Muscle of leg (tissue), 16 donors: ENCODE measurements at places on chromosomes 2 and 18. TPM values are rescaled to one million over a fixed set of nuclear protein-coding genes. Genes with fewer than 3 reads are reported as not detected.

DNA sequence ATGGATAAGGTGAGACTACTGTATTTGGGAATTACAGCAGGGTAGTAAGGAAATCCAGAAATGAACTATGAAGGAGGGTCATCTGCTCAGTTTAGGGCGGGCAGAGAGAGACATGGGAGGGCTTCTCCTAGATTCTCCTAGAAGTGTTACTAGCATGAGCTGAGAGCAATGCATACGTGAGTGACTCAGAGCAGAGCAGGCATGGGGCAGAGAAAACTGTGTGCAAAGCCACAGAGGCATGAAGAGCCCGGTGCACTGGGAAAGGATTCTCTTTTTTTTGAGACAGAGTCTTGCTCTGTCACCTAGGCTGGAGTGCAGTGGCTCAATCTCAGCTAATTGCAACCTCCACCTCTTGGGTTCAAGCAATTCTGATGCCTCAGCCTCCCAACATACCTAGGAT is 116.2 kb downstream of the SOCS6 start:
- H3K27ac ChIP-seq, result no peak overlapping the region
- H3K36me3 ChIP-seq, result no peaks in the 10 kb centered on the region
- DNase-seq, result no peak
- H3K4me3 ChIP-seq, result no peak overlapping the region

- H3K4me1 ChIP-seq, result peaks cover 6% of the 10 kb centered on the region
- H3K36me3 ChIP-seq, result peaks cover 1% of the 10 kb centered on the region
- no peak overlapping the region for H3K4me3 ChIP-seq
- DNase-seq, result no peak
These were observed 62.6 kb upstream of the STK17B start for GRCh38 chr2:196233805-196234475.

DNA sequence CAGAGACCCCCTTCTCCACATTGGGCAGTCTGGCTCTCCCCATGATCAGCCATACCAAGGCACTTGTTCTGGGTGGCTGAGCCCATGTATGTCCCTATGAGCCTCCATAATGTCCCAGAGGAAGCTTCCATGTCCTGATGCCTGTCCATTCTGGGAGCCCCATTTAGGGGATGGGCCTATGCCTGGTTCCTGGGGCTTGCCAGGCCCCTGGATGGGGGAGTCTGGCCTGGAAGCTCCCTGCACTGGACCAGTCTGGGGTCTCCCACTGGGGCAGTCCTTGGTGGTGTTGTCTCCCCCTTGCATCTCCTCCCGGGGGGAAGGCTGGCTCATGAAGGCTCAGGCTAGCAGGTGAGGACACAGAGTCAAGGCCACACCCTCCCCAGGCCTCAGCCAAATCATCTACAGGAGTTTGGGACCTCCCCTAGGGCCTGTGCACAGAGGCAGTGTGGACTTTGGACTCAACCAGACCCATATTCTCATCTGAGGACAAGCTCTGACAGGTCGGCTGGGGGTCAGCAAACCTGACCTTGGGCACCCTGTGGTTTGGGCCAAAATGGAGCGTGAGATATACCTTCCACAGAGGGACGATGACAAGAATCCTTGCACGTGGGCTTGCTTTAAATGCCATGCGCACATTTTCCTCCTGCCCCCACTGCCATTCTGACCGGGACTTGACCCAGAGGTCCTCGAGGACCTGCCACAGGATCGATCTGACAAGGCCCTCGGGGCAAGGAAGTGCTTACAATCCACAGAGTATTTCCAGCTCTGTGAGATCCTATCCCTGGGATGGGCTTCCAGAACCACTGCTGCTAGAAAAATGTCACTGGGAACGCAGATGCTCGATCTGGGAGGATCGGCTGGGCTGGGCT is 38.8 kb downstream of the INHBB start:
- H3K4me3 ChIP-seq, result no peak overlapping the region
- no peak overlapping the region for H3K27ac ChIP-seq
- no peak for DNase-seq
- no peaks in the 10 kb centered on the region for H3K36me3 ChIP-seq

- no peaks in the 10 kb centered on the region for H3K4me1 ChIP-seq
- H3K36me3 ChIP-seq, result no peaks in the 10 kb centered on the region
- no peak overlapping the region for H3K27ac ChIP-seq
- no peak overlapping the region for H3K4me3 ChIP-seq
- no peak for DNase-seq
These were observed 7.5 kb upstream of the YPEL5 start for GRCh38 chr2:30139131-30139870.

DNA sequence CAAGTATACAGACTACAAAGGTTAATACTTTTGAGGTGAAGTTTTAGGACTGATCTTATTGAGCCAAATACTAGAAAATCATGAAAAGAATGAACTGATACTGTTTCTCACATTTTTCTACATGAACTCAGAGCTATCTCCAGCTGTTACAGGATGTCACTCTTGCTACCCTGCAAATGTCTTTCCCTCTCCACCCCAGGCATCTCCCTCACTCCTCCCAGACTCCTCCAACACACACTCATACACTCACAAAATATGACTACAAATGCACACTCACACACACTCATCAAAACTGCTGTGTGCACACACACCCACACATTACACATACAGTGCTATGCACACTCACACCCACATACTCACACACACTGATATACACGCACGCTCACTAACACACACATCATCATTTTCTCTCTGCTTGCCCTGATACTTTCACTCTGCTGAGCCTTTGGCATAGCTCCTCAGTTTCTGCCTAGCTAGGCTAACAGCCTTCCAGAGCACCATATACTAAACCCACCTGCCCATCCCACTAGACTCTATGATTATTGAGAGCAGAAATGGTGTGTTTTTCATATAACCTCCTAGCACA is 273.3 kb downstream of the CD226 start:
- no peaks in the 10 kb centered on the region for H3K4me1 ChIP-seq
- H3K4me3 ChIP-seq, result no peak overlapping the region
- H3K27me3 ChIP-seq, result no peaks in the 10 kb centered on the region

DNA sequence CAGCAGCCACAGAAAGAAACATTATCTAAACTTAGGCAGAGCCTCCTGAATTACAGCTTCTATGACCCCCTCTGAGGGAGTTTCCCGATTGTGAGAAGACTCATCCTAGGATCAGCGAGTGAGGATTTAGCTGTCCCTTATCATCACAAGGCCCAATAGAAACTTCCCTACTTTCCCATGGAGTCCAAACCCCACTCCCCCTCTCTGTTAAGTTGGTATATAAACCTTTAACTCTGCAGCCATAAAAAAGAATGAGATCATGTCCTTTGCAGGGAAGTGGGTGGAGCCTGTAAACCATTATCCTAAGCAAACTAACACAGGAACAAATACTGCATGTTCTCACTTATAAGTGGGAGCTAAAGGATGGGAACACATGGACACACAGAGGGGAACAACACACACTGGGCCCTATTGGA is 78.8 kb downstream of the MYL12B start:
- no peaks in the 10 kb centered on the region for H3K27me3 ChIP-seq
- no peaks in the 10 kb centered on the region for H3K36me3 ChIP-seq

DNA sequence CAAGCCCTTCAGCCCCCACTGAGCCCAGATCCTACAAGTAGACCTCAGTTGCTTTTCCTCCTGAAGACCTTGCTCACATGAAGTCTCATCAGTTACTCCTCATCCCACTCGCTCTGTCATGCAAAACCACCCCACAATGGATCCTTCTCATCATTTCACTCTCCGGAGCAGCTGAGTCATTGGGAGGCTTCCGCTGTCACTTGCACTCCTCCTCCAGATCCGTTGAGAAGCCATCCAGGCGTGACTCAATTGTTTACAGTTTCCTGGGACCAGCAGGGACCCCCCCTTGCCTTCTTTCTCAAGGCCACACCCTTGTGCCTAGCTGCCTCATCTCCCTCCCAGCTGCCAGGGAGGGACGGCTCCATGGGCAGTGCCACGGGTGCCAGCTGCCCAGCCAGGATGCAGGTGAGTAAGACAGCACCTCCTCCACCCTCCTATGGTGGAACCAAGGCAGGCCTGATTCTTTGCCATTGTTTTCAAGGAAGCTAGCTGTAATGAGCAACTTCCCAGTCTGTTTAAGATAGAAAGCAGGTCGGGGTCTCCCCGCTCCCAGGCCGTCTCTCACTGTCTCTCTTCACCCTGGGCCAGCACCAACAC is 16.3 kb downstream of the GPR55 start:
- DNase-seq, result no peak
- H3K4me3 ChIP-seq, result no peak overlapping the region
- H3K4me1 ChIP-seq, result no peaks in the 10 kb centered on the region

- no peak overlapping the region for H3K4me3 ChIP-seq
- no peak overlapping the region for H3K27ac ChIP-seq
- H3K36me3 ChIP-seq, result peaks cover 13% of the 10 kb centered on the region
- H3K27me3 ChIP-seq, result no peaks in the 10 kb centered on the region
- no peak for DNase-seq
These were observed 5.9 kb upstream of the XRCC5 start for GRCh38 chr2:216103213-216103612.

The GALR1 gene
- total RNA-seq, result under 0.01 TPM

The SAG gene
- 0.18 TPM for total RNA-seq

The UPP2 gene
- not detected for total RNA-seq

The IL1F10 gene
- total RNA-seq, result not detected
